ENCODE measurements at places on chromosomes 5 and 9.

- DNase-seq, result no peak
Measured at GRCh38 chr9:123335986-123336329, 20.0 kb upstream of the CRB2 start.

DNA sequence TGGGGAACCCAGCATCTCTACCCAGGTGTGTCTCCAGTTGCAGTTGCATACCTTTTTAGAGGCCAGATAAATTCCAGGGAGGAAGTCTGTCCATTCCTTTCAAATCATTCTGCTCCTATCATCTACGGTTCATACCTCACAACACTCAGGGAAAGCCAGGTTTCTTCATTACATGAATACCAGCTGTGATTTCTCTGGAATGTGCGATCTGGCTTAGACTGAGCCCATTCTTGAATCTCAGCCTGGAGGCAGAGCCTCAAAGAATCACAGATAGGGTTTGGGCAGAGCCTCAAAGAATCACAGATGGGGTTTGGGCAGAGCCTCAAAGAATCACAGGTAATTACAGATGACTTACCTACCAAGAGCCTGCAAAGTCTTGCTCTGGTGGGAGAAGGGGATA is 7.2 kb downstream of the P4HA2 start:
- no peak for DNase-seq

- no peak for DNase-seq
Measured at GRCh38 chr9:131012023-131012334, 3.0 kb downstream of the LAMC3 start.

DNA sequence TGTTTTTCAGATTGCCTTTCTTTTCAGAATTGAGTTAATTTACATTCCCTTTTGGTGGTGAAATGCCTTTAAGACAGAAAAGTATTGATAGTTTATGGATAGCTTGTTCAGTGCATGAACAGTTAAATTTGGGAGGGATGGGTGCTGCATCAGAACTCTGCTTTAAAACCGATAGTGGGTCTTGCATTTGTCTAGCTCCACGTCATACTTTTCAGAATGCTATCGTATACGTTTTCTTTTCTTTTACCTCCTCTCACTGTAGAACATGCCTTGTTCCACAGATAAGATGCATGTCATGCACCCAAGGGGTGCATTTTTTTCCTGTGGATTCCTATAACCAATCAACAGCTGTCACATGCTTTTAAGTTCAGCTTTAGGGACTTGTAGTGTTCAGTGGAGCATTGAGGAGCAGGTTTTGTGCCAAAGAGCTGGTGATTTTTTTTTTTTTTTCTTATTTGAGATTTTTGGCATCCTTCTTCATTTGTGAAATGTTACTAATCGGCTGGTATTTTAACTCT is 2.3 kb downstream of the SLC44A1 start:
- no peak for DNase-seq

DNA sequence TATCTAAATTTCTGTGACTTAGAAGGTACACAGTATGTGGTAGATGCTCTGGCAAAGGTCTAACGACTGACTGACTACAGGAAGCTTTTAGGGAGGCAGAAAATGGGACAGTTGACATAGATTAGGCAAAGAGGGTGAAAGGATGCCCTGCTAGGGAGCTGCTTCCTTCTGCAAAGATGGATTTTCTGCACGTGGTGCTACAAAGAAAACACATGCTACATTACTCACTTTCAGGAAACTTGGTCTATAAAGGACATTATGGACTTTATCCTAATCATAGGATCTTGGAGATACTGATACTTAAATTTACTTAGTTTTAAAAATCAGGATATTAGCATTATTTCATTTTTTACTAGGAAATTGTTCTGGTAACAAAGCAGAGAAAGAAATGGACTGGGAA is 405.8 kb upstream of the ADAMTS16 start:
- no peak for DNase-seq

DNA sequence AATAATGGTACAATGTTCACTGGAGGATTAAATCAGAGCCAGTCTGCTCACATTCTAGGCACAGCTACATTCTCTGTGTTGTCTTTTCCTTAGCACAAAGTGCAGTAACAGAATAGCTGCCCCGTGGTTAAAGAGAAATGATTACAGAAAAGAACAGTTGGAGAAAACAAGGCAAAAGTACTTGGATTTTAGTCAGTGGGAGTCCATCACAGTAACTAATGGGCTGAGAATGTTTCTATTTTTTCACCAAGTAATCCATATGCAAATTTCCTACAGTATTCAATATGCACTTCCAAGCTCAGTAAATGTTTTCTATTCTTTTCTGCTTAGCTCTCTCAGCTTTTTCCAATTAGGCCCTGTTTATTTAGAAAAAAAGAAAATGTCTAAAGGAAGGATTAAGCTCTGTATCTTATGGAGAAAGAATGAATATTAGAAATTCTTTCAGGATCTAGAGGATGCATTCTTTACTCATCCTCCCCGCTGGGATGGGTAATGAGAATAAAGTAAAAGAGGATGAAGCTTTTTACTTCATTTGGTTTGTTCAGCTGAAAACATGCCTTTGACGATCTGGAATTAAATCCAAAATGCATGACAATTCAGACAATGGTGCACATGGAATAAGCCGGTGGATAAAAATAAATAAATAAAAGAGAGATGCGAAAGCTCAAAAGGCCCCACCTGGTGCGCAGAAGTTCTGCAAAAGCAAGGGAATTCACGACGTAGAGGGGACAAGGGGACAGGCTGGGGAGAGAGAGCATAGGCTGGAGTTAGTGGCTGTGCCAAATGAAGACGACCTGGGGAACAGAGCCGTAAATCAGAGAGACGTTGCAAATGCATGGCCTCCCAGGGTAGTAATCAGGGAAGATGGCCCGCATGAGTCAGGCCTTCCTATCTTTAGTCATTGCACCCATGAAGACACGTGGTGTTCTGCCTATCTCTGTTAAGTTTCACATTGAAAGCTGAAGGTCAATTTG is 345.2 kb downstream of the GLIS3 start:
- no peak for DNase-seq

- DNase-seq, result no peak
Measured at GRCh38 chr5:100790170-100790665, 112.9 kb downstream of the ST8SIA4 start.

- DNase-seq, result no peak
Measured at GRCh38 chr9:69675563-69675962, 3.4 kb upstream of the APBA1 start.

- DNase-seq, result no peak
Measured at GRCh38 chr5:77847814-77848290, 71.7 kb upstream of the TBCA start.

DNA sequence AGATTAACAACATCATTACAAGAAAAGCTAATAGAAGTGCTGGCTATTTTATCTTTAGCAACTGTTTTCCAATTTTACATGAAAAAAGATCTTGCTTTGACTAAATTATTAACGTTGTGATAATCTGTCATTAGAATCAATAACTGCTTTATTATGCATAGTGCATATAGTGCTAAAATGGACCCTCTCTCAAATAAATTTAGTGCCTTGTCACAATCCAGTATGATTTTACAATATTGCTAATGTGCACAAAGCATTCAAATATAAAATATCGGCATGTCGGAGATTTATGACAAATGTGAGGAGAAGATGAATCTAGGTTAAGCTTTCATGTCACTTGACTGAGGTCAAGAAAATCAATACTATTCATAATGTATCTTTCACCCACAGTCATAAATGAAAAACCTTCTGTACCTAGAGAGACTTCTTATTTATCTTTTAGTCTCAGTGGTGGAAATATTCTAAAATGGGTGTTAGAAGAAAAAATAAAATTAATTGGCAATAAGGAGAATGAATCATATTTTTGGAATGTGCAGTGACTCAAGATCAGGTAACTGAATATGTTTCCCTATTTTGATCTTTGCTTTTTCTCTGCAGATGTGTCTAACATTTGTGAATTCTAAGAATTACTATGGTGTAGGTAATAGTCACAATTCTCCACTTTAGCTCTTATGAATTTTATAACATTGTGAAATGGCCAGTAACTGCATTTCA is 672.9 kb upstream of the GRAMD2B start:
- no peak for DNase-seq

DNA sequence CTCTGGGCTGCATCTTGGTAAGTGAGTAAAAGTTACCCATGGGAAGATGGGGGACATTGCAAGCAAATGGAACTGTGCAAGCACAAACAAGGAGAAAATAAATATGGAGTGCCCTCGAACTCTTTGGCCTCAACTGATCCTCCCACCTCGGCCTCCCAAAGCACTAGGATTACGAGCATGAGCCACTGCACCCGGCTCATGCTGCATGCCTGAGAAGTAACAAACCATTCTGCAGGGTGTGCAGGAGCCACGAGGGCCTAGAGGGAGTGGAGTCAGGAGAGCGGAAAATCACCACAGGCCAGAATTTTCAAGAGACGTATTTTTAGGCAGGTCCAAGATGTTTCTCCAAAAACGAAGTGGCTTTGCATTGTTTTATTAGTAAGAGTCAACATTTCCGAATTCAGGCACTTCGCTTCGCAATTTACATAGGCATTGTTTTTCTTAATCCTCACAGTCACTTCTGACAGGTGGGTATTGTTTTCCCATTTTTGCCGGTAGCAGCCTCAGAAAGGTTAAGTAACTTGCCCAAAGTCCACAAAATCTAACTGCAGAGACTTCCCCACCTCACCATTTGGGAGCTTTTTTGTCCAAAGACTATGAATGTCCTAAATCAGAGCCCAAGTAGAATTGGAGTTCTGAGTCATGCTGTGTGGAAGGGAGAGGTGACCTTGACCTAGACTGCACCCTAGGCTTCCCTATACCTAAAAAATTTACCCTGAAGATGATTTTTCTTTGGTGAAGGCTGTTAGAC is 230.2 kb downstream of the NR3C1 start:
- DNase-seq, result no peak

DNA sequence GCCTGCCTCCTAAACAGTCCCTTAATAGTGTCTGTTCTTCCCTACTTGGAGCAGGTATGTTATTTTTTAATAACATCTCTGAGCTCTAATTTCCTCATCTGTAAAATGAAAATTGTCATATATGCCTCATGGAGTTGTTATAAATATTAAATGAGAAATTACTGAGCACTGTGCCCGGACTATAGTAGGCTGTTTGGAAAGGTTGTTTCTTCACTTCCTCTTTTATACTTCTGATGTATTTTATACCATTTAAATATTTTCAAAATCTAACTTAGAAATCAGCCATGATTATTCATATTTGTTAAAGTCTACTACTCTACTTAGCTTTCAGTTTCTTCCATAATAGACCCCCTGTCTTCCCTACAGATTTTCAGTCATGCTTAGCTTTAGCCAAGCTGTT is 30.5 kb upstream of the HAPLN1 start:
- DNase-seq, result no peak

- no peak for DNase-seq
Measured at GRCh38 chr5:54832858-54833257, 152.5 kb downstream of the ESM1 start.

GRCh38 chr9:90645721-90646120 is 3.1 kb upstream of the DIRAS2 start:
- no peak for DNase-seq

GRCh38 chr5:164975986-164976385 is 1470.6 kb downstream of the MAT2B start:
- no peak for DNase-seq

GRCh38 chr5:167790045-167790444 is 501.4 kb upstream of the WWC1 start:
- no peak for DNase-seq

DNA sequence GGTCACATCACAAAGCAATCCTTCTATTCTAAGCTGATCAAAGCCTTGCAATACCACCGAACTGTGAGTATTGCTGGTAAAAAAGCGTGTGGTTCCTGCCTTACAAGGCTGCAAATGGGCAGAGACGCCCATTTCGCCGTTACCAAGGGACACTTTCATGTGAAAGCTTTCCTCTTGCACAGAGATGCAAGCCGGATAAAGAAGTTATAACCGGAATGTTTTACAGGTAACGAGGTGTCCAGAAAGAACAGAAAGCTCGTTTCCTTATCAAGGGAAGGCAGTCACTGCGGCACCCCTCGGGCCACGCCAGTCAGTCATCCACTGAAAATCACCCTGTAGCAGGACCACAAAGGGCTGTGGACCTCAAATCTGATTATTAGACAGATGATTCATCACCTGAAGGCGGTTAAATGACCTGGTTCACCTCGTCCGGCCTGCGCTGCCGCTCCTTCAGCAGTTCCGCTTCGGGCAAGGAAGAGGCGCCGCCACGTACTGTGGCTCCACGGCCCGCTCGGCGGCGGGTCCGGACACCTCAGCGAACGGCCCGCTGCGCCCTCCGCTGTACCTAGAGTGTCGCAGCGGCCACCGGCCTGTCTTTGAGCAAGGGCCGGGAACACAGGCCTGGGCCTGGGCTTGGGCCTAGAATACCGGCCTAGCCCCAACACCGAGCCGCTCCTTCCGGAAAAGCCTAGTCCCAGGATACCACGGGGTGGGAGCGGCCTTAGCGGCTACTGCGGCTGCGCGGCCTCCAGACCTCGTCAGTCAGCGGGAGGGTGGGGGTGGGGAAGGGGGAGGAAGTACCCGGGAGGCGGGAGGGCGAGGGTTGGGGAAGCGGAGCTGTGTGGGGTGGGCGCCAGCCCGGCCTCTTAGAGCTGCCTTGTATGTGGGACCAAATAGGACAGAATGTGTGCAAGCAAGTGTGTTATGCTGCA is at the start of gene KLHL9:
Gene KLHL9 (minus strand): TSS at position 704 of the 932 bp plus-strand sequence. CDS start 545 bp downstream, at position 159.
- DNase-seq, result peak; percentile 77

GRCh38 chr9:96651626-96652025 is 3.5 kb downstream of the PRXL2C start:
- no peak for DNase-seq

DNA sequence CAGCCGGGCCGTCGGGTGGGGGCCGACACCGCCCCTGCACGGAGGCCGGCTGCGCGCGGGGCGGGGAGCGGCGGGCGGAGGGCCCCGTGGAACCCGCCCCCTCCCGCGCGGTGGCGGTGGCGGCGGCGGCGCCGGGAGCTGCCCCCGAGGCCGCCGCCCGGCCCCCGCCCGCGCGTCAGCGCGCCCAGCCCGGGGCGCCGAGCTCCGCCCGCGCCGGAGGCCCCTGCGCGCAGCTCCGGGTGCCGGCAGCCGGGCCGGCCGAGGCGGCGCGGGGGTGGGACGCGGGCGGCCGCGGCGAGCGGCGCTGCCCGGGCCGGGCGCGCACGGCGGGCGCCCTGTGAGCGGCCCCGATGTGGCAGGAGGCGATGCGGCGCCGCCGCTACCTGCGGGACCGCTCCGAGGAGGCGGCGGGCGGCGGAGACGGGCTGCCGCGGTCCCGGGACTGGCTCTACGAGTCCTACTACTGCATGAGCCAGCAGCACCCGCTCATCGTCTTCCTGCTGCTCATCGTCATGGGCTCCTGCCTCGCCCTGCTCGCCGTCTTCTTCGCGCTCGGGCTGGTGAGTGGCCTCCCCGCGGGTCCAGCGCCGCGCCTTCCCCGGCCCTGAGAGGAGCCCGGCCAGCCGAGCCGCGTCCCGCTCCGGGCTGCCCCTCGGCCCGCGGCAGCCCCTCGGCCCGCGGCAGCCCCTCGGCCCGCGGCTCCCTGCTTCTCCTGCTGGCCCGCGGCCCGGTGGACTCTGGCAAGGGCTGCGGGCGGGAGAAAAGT is at the start of gene ADCY2:
Gene ADCY2 (plus strand): TSS at position 192 of the 766 bp plus-strand sequence. CDS start 159 bp downstream, at position 351.
- DNase-seq, result peak; percentile 16

- no peak for DNase-seq
Measured at GRCh38 chr9:127837346-127837745, 17.1 kb downstream of the ENG start.
